Ammon's horn (tissue), 1 donor: ENCODE measurements at places on chromosomes 3 and 15.

DNA sequence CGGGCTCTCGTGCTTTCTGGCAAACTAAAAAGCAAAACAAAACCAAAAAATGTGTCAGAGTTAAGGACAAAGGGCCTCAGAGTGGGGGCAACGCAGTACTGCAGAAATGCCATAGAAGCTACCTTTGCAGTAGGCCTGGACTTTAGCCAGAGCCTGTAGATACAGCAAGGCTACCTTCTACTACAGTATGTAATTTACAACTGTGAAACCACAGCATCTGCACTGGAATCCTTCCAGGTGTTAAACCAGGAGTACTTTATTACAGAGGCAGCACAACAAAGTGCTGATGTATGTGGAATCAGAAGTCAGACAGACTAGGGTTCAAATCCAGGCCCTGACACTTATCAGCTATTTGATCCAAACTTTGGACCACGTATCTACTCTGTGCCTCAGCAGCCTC, 34.9 kb downstream of the RUBCN start:
- DNase-seq: no peak

DNA sequence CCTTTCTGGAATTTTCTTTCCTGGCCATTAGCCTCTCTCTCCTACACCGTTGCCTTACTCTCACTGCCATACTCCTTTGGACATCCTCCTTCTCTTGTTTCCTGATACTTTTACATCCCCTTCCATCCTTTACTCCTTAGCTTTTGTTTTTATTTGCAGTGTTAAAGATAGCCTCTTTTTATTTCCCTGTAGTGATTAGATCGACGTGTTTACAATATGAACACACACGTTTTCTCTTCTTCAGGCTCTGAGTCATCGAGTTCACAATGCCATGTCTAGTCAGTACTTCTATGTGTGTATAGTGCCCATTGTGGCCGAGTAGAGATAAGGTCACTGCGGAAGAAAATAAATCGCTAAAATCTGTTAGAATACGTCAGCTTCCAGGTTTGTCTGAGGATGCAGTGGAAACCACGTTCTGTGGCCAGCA, 208.5 kb downstream of the LPP start:
- DNase-seq: no peak

GRCh38 chr3:189714991-189715961, 84.1 kb downstream of the TP63 start:
- DNase-seq: no peak

DNA sequence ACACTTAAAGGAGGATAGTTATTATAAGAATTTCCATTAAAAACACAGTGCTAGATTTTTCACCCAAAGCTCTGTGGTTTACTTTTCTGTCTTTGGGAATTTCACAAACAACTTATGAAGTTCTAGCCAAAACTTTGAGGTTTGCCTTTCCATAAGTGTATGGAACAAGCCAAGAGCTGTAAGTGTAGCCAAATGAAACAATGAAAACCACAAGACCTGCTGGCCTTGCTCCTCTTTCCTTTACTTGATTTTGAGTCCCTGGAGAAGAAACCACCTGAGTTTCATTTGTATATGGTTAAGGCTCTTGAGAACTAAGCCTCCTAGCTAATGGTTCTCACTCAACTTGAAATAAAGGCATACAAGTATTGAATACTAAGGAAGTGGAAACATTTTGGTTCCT, 365.3 kb upstream of the EPHA3 start:
- DNase-seq: no peak

DNA sequence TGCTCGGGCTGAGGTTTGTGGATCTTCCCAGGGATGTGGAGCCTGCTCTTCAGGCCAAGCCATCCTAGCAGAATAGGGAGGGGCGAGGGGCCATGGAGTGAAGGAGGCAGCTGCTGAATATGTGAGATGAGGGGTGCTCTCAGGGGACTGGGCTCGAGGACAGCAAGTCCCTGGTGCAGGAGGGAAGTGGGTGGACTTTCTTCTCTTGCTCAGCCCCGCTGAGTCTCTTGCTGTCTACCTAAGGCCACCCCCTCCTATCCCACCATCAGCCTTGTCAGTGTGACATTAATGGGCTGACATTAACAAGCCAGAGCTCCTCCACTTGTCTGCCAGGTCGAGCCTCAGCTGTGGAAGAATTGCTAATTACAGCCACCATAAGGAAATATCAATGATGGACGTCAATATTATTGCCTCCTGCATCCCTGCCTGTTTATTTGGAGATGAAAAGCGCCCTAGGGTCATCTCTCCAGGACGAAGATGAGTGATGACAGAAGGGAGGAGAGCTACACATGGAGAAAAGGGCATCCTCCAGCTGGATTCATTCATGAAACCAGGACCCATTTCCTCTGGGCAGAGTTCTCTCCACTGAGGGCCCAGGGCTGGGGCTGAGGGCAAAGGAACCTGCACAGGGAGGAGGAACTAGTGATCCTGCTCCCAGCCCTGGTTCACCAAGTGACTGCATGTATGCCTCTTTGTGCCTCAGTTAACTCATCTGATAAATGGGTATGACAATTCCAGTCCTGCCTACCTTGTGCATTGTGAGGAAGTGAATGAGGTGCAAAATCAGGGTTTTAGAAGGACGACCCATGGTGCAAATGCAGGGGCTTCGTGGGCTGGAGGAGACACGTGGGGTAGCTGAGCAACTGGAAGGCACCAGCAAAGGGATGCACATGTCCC, 34.9 kb upstream of the LINGO1 start:
- no peak for DNase-seq
